Fibroblast of skin of left biceps (primary cell): ENCODE measurements at places on chromosomes 3 and 15.

GRCh38 chr15:77418966-77419835 lies 703 bp downstream of the PEAK1 start:
- DNase-seq = no peak

DNA sequence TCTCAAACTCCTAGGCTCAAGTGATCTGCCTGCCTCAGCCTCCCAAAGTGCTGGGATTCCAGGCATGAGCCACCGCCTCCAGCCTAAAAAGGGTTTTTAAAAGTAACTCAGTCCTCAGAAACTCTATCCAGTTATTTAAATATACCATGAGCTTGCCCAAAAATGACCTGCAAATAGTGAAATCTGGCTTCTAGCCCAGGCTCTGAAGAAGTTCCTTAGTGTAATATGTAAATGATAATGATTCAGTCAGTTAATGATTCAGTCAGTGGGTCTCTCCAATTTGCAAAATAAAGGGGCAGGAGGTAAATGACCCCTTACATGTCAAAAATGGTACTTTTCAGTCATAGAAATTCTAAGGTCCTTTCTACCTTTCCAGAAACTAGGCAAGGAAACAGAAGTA lies 28.8 kb downstream of the LRRC2 start:
- DNase-seq = no peak

DNA sequence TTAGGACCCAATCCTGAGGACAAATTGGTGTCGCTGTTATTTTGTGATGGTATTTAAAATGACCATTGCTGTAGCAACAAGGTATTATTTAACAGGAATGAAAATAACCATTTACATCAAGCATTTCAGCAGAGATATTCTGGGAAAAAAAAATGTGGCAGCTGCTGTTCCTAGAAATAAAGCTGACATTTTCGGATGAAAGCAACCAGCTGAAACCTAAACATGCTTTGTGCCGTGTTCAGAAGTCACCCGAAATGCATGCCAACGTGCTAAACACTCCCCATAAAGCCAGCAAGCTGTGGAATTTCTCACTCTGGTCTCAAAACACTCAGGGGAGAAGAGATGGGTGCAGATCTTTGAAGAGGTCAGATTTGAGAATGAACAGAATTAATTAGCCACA lies 31.5 kb upstream of the TAFA4 start:
- no peak for DNase-seq

DNA sequence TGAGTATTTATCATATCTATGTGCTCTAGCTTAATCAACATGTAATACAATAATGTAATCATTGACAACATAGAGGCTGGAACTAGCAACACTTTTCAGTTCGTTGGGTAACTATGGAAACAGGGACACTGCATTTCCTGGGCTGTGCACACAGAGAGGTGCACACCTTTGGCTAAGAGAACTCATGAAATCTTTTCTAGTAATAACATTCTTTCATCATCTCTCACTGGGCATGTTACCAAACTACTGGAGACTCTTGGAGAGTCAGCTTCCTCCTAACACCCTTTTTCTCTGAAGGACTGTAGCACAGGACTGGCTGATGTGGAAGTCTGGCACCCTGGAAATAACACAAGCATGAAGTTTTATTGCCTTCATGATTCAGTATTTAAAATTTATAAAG lies 135.6 kb downstream of the KCNMB2 start:
- DNase-seq = peak; percentile 20

GRCh38 chr3:151925876-151926275 lies 52.4 kb downstream of the SUCNR1 start:
- peak; percentile 51 for DNase-seq

DNA sequence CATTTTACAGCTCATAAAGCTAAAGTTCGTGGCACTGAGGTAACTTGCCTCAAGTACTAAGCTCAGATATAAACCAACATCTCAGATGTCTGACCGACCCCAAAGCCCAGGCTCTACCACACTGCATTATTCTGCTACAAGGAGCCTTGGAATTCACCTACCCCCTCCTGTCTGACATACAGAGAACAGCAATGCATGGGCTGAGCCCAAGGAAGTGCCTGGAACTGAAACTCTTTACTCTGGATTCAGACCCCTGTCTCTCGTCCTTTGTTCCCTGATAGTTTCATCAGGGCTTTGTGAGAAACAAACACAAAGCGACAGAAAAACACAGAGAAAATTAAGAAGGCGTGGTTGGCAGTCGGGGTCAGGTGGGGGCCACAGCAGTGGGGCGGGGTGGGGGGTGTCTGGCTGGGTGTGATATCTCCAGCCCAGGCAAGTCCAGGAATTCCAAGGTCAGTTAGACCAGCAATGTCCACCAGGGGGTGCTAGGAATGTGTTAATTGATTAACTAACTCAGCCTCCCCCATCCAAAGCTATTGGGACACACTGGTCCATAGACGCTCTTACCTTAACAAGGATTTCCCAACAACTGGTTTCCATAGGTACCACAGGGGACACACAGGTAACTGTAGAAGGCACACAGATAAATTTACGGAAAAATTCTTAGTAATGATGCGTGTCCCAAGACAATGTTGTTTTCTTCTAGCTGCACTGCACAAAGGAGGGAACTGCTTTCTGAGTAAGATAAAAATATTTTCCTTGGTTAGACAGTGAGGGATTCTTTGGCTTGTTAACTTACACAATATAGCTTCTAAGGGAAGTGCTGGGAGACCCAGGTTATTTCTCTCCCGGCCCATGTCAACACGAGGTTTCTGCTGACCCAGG lies 18.8 kb upstream of the SSUH2 start:
- peak; percentile 29 for DNase-seq

DNA sequence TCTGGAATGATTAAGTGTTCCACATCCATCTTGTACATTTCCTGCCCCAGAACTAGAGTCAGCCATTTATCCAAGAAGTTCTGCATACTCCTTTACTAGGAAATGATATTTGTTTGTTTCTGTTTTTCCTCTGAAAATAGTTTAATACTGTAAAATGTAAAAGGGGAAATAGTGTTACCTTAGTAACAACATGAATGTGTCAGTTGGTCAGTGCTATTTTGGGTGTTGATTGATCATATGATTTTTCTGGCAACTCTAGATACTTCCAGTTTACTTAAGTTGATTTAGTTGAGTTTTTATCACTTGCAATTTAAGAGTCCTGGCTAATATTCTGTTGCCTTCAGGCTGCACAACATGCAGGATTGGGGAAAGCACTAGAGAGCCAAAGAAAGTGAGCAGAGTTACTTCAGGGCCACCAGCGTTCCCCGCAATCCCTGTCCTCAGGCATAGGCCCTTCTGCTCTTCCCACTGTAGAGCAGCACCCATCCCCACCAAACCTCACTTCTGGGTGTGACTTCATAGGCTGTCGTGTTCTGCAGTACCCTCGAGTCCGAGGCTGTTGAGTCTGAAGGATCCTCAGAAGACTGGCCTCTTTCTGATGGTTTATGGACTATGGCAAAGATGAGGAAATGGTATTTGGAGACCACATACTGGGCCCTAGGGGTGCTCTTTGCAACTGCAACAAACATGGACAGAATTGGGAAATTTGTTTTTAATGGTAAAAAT lies 69.0 kb downstream of the CHD2 start:
- no peak for DNase-seq

GRCh38 chr3:114093596-114093995 lies 37.1 kb downstream of the QTRT2 start:
- DNase-seq = no peak

GRCh38 chr3:107634099-107634489 lies 111.3 kb downstream of the BBX start:
- no peak for DNase-seq

- DNase-seq = no peak
These were observed 3.6 kb downstream of the GNAT1 start for GRCh38 chr3:50194903-50195500.

- no peak for DNase-seq
These were observed 3.7 kb downstream of the SENP7 start for GRCh38 chr3:101509281-101509680.

GRCh38 chr15:100890850-100891249 lies 11.2 kb downstream of the ALDH1A3 start:
- no peak for DNase-seq

- no peak for DNase-seq
These were observed 123.6 kb upstream of the SKOR1 start for GRCh38 chr15:67701669-67702068.

DNA sequence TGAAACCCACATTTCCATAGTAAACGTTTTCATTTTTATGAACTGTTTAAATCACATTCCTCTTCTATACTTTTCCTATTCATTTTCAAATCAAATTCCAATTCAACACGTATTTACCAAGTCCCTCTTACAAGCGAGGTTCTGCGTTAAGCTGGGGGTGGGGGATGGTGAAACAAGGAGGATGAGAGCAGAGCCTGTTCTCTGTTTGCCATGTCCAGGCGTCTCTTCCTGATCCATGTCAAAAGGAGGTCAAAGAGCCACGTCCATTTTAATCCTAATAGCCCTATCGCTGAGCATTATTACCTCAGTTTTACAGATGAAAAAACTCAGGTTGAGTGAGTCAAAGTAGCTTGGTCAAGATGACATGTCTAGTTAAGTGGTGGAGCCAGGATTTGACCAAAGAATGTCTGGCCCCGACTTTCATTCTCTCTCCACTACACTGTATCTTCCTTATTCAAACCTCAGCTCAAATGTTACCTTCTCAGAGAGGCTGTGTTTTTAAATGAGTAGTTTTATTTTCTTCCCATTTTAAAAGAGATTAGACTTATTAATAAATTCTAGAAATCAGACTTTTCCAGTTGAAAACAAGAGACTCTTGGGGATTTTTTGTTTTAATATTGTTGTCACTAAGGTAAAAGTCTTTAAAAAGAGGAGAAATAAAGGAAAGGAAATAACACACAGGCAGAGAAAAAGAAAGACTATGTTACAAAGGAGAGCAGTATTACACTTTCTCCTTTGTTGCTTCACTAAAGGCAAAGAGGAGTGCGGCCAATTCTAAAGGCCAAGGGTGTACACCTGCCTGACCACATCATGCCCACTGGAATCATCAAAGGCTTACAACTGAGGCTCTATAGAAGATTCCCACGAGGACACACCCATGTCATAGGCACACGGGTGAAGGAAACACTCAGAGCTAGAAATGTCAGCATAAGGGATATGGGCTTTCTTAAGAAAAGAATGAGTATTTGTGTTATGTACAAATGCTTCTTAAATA lies 42.4 kb downstream of the MYO5A start:
- no peak for DNase-seq

DNA sequence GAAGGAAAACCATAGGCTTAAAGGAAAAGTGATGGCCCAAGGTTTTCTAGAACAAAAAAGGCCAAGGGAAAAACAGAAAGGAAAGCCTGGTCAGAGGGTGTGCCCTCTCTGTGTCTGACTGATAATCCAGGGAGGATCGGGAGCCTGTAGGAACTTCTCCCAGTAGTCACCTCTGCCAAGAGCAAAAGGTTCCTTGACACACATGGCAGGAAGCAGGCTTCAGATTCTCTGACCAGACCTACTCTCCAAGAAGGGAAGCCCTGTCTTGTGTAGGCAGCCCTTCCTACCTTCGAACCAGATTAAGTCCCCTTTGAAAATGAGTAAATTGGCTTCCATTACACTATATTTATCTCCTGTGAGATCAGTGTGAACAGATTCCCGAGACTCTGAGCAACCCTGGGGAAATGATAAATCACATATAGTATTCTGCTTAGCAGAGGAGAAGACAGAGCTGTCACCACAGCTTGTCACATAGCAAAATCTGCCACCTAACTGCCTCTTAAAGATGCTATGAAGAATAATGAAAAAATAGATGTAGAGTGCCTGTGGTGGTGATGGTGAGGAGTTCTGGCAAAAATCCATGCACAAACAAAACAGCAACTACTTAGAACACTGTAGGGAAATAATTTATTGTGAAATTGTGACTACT lies 38.8 kb downstream of the PARP14 start:
- no peak for DNase-seq

DNA sequence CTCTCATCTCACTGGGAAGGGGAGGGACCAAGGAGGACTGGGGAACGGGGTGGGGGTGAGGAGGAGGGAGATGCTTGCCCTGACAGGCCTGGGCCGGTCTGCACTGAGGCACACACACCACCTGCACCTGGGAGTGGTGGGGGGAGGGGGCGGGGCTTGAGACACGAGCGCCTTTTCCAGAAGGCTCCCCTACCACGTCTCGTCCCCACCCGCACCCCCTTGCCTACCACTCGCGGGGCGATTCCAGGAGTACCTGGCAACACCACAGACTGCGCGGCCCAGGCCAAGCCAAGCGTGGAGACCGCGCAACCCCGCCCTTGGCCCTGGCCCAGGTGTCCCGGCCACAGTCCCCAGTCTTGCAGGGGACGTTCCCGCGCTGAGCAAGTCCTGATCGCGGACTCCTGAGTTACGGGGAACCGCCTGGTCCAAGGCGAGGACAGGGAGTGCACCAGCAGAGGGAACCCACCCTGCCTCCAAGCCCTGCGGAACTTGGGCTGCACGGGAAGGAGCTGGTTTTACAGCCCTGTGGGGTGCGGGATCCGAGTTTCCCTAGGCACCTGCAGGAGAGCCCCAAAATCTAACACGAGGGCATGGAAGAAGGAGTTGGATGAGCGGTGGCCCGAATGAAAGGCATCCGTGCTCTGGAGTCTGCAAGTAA lies 68.1 kb upstream of the SH3GL3 start:
- DNase-seq = no peak

DNA sequence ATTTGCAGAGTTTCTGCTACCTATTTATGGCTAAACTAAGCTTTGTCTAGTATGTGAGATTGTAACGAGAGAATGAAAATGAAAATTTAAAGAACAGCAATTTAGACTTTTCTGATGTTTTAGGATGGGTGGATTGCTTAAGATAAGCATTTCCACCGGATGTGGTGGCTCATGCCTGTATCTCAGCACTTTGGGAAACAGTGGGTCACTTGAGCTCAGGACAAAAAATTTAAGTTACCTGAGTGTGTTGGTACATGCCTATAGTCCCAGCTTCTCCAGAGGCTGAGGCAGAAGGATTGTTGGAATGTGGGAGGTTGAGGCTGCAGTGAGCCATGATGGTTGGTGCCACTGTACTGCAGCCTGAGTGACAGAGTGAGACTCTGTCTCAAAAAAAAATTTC lies 3.3 kb downstream of the PPP4R2 start:
- DNase-seq = no peak

- DNase-seq = no peak
These were observed at the start of gene ZDHHC23 for GRCh38 chr3:113947372-113948014. ZDHHC23 (plus strand) TSS chr3:113948013; CDS start chr3:113948803, 790 bp downstream.

DNA sequence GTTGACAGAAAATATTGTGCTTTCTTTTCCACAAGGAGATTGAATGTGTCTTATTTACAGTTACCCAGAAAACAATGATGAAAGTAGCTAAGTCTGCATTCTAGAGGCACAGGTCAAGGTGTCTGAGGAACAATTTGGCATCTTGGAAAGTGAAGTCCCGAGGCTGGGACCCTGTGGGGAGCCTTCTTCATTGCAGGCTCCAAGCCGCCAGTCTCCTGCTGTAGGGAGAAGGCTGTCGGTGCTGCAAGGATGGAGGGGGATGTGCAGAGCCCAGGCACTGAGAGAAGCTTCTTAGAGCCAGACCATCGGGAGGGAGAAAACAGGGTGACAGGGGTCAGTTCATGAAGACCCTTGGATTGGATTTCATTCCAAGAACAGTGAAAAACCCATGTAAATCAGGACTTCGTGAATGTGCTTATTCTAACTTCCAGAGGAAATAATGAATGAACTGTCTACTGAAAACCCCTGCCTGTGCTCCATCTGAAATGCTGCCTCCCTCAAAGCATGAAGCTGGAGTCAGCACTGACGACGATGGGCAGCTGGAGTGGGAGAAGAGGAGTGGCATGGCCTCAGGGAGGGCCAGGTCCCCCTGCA lies 25.2 kb upstream of the NSMCE3 start:
- DNase-seq = no peak
